Kidney (tissue), 22 donors: ENCODE measurements at places on chromosomes 3 and 15.

- DNase-seq: no peak
Observed at GRCh38 chr3:150133293-150133692, 162.6 kb upstream of the PFN2 start.

DNA sequence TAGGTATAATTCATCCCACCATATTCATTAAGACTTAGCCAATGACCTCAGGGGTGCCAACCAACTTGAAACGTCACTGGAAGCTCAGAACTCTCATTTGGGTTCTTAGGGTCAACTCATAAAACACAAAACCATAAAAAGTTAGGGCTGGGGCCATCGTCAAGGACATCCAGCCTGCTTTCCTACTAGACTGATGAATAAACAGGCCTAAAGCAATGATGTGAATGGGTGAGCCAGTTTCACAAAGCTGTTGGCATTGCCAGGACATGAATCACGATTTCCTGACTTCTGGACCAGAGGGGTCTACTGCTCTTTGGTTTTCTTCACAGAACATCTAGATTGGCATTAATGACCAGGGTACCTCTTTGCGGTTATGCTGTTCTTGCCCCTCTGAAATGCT is 64.7 kb downstream of the EOMES start:
- no peak for DNase-seq

DNA sequence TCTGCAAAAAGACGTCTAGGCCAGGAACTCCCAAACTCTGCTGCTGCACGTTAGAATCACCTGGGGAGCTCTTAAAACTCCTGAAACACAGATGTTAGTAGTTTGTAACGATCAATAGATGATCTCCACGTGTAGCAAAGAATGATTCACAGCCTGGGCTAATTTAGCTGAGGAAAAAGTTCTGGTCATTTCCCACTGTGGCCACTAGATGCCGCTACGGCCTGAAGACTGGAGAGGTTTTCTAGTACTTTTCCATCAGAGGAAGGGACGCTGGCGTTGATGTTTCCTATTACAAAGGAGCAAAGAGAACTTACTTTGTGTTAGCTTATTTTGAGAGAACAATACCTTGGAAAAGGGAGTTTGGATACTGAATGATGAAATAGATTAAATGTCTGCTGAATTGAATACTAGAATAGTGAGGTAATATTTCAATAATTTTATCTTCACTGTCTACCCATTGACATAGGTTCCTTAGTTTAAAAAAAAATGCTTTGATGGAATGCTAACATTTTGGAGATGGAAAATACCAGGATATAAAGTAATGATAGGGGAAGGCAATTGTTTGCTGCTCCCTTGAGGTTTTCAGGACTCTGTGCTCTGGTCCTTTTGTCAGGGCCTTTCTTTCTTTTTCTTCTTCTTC is 159.1 kb downstream of the P3H2 start:
- DNase-seq: no peak

DNA sequence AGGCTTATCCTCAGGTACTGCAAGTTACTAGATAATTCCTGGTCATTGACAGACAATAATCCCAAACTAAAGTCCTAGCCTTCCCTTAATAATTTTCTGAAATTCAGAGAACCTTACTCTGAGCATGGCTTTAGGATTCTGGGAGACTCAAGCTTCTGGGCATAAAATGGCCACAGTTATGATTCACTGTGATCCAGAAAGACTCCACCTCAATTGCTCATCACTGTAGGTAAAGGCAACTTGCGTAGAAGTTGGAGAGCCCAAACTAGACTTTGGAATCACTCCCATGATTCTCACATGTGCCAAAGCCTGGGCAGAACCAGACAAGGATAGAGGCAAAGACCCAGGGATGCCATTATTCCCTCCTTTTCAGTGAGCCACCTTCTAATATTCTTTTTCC is 195.3 kb downstream of the OSBPL10 start:
- DNase-seq: no peak

GRCh38 chr3:62095756-62096155 is 277.6 kb downstream of the FEZF2 start:
- no peak for DNase-seq

DNA sequence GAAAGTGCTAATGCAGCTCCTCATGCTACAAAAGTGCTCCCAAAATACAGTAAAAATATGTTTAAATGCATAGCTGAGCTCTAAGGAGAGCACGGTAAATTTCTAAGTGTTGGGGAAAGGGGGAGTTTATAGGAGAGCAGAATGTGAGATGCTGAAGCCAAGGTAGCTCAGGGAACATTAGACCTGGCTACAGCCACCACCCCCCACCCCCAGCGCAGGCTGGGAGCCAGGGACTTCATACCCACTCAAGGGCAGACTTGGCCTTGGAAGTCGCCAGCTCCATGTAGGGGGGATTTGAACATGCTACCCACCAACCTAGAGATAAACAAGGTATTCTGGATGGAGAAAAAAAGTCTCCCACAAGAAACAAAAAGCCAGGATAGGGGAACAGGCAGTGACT is 142.2 kb downstream of the MEGF11 start:
- no peak for DNase-seq

DNA sequence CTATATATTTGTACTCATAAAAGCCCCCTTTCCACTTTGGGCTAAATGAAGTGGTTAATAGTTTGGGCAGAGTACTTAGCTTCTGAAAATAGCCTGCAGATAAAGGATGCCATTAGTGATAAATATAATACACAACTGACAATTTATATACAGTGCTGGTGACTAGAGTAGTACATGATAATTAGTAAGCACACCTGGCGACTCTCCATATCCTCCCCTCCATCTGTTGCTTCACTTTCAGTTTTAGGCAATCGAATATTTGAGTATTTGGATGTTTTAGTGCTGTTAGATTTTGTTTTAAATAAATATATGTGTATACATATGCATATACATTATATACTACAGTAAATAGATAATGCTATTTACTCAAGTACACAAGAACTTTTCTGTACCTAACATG is 35.9 kb upstream of the CHMP2B start:
- no peak for DNase-seq

DNA sequence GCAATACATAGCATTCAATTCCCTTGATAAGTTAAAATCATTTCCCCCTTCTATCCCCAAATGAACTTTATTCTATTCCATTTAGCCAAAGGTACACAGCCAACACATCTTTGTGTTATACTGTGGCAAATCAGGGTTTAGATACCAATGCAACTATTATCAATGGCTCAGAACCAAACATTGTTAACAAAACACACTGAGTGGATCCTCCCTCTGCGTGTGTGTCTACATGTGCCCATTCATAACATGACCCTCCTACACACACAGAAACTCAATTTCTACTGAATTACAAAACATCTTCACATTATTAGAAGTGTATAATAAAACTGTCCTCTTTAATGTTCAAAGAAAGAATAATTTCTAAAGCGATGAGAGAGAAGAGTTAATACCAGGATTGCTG is 1.3 kb downstream of the TTBK2 start:
- no peak for DNase-seq

DNA sequence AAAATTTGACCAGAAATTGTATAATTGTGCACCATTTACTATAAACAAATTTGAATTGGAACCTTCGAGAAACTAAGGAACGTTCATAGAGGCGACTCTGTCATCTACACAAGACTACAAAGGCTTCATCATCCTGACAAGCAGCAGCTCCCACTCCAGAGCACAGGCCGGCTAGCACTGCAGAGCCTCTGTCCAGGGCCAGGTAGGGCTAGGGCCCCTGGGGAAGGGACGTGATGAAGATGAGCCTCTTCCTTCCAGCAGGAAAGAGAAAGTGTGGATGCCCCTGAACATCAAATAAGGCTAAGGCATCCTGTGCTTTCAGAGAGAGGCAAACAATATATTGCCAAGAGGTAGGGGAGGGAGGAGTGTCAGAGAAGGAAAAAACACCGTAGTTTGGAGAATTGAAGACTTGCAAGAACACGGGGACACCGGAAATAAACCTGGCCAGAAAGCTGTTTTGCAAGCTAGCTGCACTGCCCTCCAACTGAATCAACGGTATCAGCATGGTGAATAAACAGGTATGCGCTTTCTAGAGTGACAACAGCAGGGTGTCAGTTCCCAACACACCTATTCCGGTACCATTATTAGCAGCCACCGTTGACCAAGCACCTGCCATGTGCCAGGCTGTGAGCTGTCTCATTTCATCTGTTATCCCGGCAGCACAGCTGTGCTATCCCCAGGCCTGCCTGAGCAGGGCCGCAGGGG is 12.4 kb downstream of the XXYLT1 start:
- DNase-seq: no peak

DNA sequence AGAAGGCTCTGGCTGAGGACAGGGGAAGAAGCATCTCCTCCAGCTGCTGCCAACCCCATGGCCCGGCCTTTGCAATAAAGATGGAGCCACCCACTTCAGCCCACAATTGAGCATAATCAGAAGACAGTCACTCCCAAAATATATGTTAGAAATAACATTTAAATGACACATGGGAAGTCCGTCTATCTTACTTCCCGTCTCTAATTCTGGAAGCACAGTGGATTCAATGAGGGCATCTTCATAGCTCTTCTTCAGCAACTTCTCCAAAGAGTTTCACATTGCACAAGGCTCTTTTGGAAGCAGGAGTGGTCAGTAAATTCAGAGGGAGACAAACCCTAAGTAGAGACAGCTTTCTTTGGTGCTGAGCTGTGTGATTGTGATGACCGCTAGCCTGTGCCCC is 67.0 kb upstream of the SEC61A1 start:
- no peak for DNase-seq

GRCh38 chr15:81327516-81327915 is 3.6 kb upstream of the STARD5 start:
- no peak for DNase-seq

DNA sequence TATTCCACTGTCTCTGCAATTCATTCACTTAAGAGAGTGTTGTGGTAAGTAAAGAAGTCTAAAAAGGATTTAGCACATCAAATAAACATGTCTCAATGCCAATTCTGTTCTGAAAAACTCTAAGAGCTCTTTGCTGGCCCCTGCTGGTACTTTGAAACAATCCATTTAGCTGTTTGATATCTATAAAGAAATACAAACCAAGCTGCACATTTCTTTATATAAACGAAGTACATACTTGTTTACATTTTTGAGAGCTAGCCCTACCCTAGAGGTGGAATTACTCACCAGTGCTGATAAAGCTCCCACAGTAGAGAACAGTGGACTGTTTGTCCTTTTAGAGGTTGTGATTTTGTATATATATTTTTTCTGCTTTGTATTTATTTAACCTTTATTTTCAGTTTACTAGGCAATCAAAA is 75.5 kb downstream of the NEDD4 start:
- no peak for DNase-seq

GRCh38 chr3:4036046-4036445 is 236.8 kb downstream of the LRRN1 start:
- DNase-seq: no peak

DNA sequence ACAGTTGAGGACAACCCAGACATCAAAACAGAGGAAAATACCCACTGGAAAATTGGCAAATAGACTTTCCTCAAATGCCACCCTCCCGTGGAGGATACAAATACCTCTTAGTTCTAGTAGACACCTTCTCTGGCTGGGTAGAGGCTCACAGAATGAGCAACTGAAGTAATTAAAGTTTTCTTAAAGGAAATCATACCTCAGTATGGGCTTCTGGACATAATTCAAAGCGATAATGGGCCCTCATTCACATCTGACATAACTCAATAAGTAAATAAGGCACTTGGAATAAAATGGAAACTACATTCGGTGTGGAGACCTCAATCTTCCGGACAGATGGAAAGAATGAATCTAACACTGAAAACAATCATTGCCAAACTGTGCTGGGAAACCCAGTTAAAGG is 115.2 kb upstream of the PLCL2 start:
- no peak for DNase-seq

DNA sequence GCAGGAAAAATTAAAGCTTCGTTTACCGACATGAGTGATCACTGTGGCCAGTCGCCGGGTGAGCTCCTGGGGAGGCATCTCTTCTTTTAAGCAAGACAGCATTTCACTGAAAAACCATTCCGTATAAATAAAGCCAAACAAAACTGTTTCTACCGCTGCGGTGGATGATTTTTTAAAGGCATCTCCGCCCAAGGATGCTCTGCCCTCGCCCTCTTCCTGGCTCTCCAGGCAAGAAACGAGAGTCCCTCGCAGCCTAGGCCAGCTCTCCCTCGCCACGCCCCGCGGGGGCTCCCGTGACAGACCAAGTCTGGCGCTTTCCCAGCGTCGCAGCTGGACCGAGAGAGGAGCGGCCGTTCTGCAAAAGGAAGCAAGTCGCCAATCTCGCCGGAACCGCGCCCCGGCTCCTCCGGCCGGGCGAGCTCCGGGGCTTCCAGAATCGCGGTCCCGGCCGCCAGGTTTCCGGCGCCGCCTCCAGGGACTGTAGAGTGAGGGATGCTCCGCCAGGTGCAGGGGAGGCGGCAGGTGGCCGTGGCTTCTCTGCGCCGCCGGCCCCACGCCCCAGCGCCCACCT is 458 bp downstream of the MCF2L2 start:
- DNase-seq: peak; percentile 90

GRCh38 chr15:25825207-25825606 is 37.9 kb downstream of the ATP10A start:
- DNase-seq: no peak

- no peak for DNase-seq
Observed at GRCh38 chr3:30612437-30613132, 6.2 kb downstream of the TGFBR2 start.

GRCh38 chr15:69058830-69059556 is 44.5 kb downstream of the NOX5 start:
- peak; percentile 93 for DNase-seq

DNA sequence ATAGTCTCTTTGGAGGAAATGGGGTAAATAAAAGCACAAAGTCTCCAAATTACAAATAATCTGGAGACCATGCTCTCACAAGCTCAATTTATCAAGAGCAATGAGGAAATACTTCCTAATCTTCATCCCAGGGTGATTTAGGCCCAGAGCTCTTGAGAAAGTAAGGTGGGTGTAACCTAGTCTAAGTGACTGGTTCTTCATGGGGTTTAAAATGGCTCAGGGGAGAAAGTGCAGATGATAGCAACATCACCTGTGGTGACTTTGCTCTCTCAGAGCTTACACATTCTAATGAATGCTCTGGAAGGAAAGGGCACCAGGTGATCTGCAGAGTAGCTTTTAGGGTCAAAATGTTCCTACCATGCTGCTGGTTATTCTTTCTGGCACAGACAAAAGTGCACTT is 118.4 kb upstream of the TP63 start:
- DNase-seq: no peak

DNA sequence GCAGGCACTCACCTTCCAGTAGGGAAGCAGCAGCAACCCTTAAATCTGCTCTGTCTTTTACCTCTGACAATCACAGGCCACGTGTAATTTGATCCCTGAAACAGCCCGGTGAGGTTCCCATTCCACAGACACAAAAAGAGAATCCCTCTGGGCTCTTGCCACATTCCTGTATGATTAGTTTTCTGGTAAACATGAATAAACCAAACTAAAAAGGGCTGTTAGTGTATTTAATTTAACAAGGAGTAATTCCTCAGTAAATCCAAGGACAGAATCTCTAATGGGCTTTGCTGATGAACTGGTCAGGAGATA is 186.9 kb downstream of the FAM43A start:
- no peak for DNase-seq

DNA sequence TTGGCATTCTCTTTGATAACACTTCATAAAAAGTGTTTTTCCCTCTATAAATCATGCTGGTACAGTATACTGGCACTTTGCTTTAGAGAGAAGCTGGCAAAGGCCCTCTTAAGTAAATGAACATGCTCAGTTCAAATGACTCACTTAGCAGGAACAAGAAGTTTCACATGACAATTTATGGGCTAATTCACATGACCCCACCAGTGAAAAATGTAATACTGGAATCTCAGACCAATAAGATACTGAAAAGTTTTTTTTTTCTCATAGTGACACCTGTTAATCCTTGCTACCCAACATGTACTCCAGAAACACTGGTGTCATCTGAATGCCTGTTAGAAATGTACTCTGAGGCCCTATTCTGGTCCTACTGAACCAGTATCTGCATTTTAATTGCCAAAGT is 13.9 kb downstream of the BTBD1 start:
- no peak for DNase-seq

- DNase-seq: no peak
Observed at GRCh38 chr15:47542312-47542989, 174.9 kb upstream of the SEMA6D start.
